ENCODE measurements at places on chromosomes 13 and 19.

- no peak for DNase-seq
Measured at GRCh38 chr13:64778002-64778401, 2452.1 kb downstream of the PCDH9 start.

DNA sequence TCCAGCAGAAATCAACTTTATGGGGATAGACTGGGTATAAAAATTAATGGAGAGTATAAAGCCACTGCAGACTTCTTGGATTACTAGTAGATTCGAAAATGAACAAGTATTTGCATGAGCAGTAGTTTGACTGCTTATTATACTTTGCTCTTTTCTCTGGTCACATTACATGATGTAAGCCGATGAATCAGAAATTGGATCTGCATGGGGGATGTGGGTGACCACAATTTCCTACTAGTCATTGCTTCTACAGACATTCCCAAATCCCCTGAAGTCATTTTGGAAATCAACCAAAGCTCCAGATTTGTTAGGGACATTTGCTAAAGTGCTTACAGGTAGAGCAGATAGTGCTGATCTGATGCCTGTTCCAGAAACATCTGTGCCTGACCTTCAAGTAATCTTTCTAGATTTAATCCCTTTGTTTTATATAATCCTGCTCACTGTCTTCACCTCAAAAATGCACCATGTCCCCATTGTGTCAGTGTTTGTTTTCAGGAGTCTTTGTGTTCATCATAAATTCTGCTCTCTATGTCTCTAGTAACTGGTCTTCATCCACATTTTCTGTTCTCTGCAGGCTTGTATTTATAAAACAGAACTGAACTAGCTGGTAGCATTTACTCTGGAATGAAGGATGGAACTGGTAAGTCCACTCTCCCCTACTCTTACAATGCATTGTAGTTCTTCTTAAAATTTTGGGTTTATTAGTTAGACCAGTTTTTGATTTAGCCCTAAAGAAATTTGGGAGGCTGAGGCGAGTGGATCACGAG, 201.5 kb upstream of the CSNK1A1L start:
- DNase-seq = no peak

DNA sequence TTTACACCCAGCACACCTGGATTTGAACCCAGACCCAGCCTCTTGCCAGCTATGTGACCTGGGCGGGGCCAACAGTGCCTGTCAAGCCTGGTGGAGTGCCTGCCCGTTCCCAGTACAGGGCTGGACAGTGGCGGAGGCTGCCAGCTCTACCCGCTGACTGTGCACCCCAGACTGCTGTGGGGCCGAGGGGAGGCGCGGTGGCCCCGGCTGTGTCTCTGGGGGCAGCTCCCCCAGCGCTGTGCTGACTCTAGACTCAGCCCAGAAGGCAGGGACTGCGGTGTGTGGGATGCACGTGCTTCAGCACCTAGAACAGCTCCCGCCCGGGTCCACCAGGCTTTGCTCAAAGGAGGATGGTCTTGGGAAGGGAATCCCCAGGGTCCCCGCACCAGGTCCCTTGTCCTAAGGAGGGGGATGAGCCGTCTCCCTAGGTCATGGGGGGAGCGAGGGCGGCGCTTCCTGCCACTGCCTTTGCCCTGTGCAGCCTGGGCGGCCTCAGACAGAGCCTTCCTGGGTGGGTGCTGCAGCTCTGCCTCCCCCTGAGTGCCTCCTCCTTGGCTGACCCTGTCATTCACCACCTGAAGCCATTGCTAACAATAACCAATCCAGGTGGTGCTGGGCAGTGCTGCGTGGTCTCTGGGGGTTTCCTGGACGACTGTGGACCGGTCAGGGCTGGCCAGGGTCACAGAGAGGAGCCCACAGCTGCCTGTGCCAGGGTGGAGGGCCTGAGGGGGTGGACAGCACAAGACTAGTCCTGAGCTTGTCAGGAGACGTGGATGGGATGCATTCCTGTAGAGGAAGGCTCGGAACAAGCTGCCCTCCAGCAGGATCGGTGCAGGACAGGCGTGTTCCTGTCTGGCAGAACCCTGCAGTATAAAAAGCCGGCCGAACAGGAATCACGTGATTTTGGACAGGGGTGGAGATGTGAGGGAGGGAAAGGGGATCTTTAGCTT, 18.6 kb downstream of the TMEM255B start:
- no peak for DNase-seq

- DNase-seq = peak; percentile 98
Measured at GRCh38 chr19:50607874-50608785, 31.6 kb downstream of the SYT3 start.

GRCh38 chr13:66803808-66804456, 426.2 kb downstream of the PCDH9 start:
- DNase-seq = no peak

DNA sequence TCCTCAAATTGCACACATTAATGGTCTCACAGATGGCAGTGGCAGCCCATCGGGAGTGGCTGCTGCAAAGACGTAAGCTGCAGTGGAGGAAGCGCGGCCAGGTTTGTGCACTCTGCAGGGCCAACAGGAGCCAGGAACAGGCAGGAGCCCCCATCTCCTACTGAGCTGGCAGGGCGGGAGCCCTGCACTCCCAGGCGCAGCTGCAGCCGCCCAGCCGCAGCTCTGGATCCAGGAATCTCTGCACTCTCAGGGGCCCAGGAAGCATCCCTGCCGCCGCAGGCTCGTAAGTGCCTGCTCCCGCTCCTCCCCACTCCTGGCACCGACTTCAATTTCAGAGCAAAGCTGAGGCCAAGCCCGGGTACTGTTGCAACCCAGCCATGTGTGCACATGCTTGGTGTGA, 37.5 kb downstream of the ANKRD27 start:
- no peak for DNase-seq

DNA sequence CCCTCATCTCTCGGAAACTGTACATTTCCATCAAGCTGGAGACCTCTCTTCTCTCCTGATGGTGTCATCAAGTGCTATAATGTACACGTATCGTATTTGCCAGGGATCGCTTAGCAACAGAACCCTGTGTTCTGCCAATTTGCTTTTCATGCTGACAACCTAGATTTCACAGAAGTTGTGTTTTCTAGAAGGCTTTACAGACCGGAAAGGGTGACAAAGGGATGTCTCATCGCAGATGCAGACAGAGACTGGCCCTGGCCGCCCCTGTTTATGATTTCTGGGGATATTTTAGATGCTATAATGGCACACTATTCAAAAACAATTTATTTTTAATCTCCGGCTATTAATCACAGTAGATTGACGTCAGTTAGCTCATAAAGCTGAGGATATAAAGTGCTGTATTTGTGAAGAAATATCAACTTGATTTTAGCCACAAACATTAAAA, 291.4 kb downstream of the IRS2 start:
- DNase-seq = no peak

GRCh38 chr19:33578697-33579096, 43.1 kb upstream of the CHST8 start:
- DNase-seq = no peak

DNA sequence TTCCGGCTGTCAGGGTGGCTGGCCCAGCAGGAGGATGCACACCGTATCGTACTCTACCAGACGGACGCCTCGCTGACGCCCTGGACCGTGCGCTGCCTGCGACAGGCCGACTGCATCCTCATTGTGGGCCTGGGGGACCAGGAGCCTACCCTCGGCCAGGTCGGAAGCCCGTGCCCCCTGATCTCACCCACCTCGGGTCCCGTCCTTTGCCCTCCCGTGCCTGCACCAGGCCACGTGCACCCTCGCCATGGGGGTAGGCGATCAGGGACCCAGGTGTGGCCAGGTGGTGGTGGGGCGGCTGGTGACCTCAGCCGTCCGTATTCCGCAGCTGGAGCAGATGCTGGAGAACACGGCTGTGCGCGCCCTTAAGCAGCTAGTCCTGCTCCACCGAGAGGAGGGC, 19.0 kb downstream of the PNPLA6 start:
- DNase-seq = no peak

DNA sequence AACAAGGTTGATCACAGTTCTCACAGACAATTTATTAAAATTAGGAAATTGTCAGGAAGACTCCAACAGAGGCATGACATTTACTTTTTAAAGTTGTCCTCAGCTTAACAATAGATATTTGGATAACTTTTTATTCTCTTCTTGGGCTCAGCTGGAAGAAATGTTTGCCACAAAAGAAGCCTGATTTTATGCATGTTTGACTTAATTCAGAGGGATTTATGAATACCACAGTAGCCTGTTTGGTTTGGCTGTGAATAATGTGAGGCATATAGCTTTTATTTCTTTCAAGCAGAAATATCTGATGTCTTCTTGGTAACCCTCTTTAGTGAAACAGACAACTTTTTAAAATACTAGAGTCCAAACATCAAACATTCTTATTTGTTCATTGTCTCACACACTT, 1464.5 kb upstream of the SLC10A2 start:
- no peak for DNase-seq

DNA sequence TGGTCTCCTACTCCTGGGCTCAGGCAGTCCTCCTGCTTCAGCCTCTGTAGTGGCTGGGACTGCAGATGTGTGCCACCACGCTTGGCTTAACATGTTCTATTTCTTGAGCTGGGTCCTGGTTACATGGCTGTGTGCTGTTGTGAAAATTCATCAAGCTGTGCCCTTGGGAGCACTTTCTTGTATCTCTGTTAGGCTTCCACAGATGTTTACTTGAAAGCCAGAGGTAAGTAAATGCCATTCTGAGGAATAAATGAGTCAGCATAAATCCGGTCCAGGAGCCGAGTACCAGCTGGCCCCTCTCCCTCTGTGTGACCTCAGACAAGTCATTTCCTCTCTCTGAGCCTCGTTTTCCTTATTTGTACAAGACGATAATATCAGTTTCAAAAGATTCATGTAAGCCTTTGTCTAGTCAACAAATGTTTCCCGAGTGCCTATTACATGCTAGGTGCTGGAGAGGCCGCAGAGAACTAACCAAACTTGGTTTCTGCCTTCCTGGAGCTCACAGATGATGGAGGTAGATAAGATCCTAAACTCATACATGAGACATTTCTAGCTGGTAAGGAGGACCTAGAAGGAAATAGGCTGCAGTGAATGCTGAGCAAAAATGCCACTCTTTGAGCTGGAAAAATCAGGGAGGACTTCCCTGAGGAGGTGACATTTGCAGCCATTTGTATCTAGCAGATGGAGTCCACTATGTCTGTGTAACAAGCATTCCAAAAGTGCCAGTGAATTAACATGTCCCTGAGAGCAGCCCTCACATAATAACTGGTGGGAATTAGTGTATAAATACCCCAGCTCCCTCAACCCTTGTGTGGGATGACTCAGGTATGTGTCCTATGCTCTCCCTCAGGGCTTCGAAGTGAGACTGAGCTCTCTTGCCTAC, 2.7 kb upstream of the RASAL3 start:
- DNase-seq = no peak

Data from anterior cingulate cortex (tissue), 58 donors.